ENCODE measurements at places on chromosomes 7 and 10. TPM values are rescaled to one million over a fixed set of nuclear protein-coding genes. Genes with fewer than 3 reads are reported as not detected.

Gene LRRC61
- polyA plus RNA-seq: 30.3 TPM

Gene SKIDA1
- 14.4 TPM for polyA plus RNA-seq

Gene TBX20
- polyA plus RNA-seq: not detected

Gene SLC26A3
- polyA plus RNA-seq: 0.13 TPM

DNA sequence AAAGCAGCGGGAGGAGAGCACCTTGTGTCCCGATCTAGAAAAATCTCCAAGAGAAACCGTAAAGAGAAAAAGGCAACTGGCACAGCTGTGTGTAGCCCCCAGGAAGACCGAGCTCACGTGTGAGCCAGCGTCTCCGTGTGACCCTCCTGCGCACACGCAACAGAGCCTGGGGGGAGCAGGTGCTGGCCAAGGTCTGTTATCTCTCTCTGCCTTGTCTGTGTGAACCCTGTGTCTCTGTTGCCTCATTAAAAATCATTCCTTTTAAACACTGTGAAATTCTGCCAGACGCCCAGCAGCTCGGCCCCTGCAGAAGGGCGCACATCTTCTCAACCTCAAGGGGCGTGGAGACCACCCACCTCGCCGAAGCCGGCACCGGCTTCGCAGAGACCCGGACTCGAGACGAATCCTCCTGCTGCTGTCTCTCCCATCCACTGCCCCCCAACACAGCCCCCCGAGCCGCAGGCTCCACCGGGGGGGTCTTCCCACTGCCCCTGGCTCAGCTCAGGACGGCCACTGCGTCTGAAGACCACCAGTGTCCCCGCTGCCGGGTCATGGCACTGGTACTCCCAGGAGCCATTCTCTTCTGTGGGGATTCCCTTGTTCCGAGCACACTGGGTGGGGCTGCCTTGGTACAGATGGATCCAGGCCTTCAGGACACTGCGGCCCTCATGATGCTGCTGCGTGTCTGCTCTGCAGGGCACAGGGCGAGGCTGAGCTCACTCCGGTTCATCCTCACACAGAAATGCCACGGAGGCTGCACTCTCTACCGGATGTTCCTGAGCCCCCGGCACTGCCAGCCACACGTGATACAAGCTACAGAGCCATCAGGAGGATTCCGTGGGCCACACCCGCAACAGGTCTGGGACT, 94.3 kb upstream of the DNAAF5 start:
- no peak for DNase-seq

DNA sequence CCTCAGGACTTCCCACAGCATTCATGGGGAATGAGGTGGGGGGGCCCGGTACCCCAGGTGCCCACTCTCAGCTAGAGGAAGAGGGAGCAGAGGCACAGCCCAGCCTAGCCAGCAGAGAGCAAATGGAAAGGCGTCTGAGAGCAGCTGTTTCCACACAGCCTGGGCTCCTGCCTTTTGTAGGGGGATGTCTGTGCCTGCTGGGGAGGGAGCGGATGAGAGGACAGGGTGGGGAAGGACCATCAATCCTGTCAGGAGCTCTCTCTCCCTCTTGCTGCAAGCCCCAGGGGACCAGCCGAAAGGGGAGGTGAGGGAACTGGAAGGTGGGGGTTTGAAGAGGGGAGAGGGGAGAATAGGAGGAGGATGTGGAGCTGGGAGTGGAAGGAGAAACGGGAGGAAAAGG, at the start of gene PKD2L1:
PKD2L1 (minus strand) TSS at position 150 of the 400 bp plus-strand sequence; CDS start at position 25, 125 bp downstream.
- no peak for DNase-seq

- DNase-seq: no peak
These were observed 54.8 kb upstream of the TM9SF3 start for GRCh38 chr10:96641396-96642295.

GRCh38 chr10:86840498-86840897, 84.1 kb downstream of the BMPR1A start:
- DNase-seq: no peak

Data from renal pelvis (tissue), 12 donors.